ENCODE measurements at places on chromosomes 13 and 19.

- no peak for DNase-seq
These were observed 658.4 kb downstream of the UQCRFS1 start for GRCh38 chr19:28554321-28555091.

DNA sequence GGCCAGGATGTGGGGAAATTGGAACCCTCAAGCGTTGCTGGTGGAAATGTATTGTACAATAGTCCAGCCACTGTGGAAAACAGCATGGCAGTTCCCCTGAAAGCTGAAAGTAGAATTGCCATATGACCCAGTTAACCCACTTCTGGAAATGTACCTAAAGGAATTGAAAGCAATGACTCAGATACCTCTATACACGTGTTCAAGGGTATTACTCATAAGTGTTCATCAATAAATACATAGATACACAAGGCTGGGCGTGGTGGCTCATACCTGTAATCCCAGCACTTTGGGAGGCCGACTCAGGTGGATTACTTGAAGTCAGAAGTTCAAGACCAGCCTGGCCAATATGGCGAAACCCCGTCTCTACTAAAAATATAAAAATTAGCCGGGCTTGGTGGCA is 71.9 kb upstream of the IRS2 start:
- no peak for DNase-seq

DNA sequence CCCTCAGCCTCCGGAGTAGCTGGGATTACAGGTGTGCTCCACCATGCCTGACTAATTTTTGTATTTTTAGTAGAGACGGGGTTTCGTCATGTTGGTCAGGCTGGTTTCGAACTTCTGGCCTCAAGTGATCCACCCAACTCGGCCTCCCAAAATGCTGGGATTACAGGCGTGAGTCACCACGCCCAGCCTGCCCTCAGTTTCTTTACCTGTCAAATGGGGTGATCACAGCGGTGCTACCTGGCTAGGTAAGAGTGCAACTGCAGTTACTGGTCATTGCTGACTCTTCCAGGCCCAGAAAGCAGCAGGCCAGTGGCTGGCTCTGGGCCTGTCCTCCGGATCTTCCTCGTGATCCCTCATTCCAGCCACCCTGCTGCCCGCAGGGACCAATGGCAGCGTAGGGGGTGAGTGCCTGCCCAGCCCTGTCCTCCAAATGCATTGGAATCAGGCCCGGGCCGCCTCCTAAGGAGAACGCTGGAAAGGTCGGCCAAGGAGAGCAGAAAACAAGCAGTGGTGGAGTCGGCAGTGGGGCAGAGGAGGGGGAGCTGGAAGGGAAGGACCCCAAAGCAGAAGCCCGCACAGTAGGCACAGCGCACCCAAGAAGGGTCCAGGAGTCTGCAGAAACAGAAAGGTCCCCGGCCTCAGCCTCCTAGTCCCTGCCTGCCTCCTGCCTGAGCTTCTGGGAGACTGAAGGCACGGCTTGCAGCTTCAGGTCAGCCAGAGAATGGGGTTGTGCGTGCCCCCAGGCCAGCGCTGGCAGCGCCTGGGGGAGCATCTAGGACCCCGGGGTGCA is 1.8 kb upstream of the SLC27A1 start:
- no peak for DNase-seq

- peak; percentile 70 for DNase-seq
These were observed 59.6 kb downstream of the WDFY2 start for GRCh38 chr13:51643882-51644281.

GRCh38 chr19:15291089-15291488 is 41.2 kb downstream of the BRD4 start:
- DNase-seq, result no peak

DNA sequence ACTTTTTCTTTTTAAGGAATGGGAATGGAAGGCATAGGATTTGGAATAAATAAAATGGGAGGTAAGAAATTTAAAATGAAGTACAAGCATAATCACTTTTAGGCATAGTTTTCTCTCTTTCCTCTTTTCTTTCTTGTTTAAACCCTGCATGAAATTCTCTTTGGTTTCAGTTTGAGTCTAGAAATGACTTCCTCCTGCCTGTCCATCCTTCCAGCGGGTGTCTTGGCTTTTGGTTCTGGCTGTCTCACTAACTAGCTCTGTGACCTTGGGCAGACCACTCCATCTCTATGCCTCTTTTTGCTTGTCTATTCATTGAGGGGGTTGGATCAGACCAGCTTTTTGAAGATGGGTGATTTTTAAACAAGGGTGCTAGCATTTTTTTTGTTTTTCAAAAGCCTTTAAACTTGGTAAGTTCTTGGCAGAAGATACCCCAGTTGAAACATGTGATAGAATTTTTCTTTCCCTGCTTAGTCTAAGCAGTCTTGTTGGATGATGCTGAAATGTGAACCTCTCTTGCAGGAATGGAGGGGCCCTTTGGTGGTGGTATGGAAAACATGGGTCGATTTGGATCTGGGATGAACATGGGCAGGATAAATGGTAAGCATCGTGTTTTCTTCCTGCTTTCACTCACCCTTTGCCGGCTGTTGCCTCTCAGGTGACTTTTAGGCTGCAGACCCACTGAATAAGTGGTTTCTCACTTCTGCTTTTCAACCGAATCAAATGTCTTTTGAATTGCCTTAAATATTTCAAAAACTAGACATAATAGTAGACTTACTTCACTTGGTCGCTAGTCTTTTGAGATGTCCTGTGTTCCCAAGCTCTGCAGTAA is 28.6 kb downstream of the PRAM1 start:
- no peak for DNase-seq

GRCh38 chr13:50255639-50256038 is 240.4 kb downstream of the KCNRG start:
- DNase-seq, result no peak

- DNase-seq, result no peak
These were observed 6.5 kb downstream of the SYCE2 start for GRCh38 chr19:12912571-12912970.

GRCh38 chr13:52738719-52739467 is 727 bp downstream of the CNMD start:
- no peak for DNase-seq

DNA sequence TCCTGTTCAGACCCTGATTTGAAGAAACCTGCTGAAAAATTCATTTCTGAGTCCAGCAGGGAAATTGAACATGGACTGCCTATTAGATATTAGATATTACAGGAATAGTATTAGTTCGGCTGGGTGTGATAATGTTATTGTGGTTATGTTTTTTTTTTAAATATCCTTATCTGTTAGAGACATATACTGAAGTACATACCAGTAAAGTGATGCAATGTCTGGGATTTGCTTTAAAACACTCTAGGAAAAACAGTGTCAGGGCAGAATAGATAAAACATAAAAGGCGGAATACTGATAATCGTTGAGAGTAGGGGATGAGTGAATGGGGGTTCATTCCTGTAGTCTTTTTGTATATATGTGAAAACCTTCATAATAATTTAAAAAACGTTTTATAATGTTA is 28.7 kb upstream of the AMER2 start:
- DNase-seq, result no peak

DNA sequence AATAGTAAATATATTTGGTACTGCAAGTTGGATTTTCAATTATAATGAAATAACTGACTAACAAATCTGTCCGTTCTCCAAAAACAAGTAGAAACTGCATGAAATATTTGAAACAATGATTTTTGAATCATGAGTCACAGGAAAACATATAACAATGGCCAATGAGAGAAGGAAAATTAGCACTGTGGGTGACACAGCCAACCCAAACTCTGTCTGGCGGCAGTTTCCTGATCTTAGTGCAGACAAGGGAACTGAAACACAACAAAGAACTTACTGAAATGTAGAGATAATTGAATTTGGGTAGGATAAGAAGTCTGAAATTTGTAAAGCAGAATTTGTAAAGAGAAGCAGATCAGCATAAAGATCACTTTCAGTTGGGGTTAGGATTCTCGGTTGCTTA is 2743.3 kb upstream of the PCDH20 start:
- no peak for DNase-seq

- no peak for DNase-seq
These were observed 9.7 kb downstream of the BBC3 start for GRCh38 chr19:47221080-47221841.

DNA sequence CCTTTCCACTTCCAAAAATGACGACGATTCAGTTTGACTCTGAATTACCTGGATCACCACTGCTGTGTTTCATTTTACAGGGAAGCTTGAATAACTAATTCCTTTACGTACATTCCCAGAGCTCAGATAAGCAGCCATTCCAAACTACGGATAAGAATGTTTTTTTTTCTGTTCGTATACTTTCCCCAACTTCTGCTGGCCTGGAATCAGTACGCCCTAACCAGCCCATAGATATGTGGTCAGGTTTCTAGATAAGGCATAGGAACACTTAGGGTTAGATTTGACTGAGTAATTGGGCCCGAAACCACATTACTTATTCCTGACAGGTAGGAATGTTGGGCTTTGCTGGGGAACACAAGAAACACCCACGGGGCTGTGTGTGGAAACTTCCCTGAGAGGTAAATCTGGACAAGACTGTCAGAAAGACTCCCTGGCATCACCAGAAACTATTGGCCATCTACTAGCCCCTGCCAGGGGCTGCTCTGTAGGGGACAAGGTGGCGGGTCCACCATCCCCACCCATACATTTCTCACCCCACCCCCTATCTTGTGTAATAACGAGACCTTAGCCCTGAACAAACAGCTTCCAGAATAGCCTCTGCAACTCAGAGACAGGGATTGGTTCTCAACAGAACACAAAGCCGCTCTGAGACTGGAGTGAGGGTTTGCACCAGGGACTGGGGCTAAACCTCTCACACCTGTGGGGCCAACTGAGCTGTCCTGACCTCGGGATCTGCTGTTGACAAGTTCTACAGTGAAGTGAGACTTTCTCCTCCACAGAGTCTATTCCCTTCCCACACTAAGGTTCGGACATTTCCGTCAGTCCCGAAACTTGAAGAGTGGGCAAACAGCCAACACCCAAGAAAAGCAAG is 15.6 kb downstream of the RHPN2 start:
- no peak for DNase-seq

GRCh38 chr13:33453936-33454335 is 168.4 kb upstream of the STARD13 start:
- DNase-seq, result no peak

DNA sequence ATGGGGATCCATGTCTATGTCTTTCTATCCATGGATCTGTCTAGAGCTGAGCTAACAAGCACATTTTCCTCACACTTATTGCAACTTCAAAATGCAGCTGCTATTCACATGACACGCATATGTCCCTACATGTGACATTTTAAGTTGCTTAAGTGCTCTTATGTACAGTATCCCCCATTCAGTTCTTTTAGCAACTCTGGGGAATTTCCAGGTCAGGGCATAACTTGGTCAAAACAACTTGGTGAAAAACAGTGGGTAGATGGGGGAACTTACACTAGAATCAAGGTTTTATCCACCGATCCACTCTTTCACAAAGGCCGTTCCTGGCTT is 73.0 kb downstream of the COL4A1 start:
- DNase-seq, result no peak

GRCh38 chr19:18450021-18450930 is 12.3 kb upstream of the ISYNA1 start:
- DNase-seq, result no peak

DNA sequence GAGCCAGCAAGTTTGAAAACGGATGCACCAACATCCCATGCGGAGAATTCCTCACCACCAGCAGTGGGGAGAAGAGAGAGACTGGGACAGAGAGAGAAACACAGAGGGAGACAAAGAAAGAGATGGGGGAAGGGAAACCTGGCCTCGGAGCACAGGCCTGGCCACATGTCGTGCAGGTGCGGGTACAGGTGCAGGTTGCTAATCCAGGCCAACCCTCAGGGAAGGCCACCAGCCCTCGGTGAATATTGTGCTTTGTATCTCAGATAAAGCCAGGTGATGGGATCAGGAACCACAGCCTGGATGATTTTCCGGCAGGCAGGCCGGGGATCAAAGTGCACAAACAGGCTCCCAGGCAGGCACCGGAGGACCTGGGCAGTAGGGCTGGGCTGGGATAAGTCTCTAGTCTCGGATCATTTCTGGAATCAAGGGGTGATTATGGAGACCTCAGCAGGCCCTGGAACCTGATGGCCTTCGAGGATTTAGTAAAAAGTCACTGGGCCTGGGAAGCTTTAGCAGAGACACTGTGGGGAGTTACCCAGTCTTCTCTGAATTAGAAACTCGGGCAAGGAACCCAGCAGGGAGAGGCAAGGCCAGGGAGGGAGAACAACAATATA is 3.7 kb downstream of the GAS6 start:
- no peak for DNase-seq

- no peak for DNase-seq
These were observed 17.0 kb downstream of the F10 start for GRCh38 chr13:113139577-113139976.

- peak; percentile 77 for DNase-seq
These were observed 11.1 kb upstream of the GTF2F2 start for GRCh38 chr13:45109102-45109720.

DNA sequence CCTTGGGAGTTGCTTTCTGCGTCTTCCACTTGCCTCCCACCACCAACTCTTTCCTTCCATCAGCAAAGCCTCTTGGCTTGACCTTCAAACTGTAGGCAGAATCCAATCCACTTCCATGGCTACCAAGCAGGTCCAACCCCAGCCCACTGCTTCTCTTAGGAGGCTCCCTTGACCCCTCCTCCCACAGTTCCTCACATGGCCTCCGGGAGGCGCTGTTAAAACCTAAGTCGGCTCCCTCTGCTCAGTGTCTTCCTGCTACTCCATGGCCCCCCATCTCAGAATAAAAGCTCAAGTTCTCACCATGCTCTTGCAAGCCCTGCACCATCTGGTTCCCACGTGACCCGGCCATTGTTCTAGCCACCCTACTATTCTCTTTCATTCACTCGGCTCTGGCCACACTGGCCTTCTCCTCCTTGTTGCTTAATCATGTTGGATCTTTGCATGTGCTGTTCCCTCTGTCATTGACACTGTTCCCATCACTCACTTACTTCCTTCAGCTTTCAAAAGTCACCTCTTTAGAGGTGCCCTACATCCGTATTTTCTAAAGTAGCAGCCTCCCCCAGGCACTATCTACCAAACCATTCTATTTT is 7.5 kb downstream of the IZUMO2 start:
- no peak for DNase-seq

DNA sequence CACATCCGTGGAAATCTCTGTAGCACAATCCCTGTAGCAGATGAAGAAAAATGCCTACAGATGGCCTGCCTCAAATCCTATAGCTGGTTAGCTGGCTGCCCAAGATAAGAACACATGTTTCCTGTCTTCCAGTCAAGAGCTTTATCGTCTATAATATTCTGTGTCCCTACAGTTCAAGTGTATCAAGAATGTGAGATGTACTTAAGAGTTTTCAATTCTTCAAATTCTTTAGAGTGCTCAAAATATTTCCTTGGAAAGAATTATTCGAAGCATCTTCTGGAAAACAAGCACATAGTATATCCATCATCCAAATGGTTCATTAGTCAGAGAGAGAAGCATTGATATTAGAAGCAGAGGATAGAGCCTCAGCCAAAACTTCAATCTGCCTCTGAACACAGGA is 239.8 kb downstream of the COG6 start:
- no peak for DNase-seq

GRCh38 chr13:53241891-53242348 is 213.3 kb downstream of the OLFM4 start:
- no peak for DNase-seq

- DNase-seq, result no peak
These were observed 611 bp upstream of the LRFN1 start for GRCh38 chr19:39321117-39321831.
